Effector memory CD4-positive, alpha-beta T cell (primary cell): ENCODE measurements at places on chromosomes 2 and 18.

DNA sequence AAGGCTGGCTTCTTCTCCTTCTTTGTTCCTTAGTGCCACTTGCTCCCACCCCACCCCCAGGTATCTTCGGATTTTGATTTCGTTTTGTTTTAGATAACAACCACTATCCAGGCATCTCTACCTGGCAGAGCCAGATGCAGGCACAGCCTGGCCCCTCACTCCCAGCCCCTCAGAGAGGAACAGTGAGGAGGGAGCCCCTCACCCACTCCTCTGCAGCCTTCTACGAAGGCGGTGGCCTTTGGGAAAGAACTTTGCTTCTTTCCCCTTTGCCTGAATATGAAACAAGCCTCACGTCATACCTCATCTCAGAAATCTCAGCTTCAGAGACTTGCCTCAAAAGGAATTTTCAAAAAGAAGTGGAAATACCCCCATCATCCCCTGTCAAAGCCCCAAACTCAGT is 6.3 kb upstream of the CYP26B1 start:
- DNase-seq: no peak

GRCh38 chr2:180604077-180604476 is 376.3 kb upstream of the UBE2E3 start:
- DNase-seq: no peak

GRCh38 chr2:231191896-231192872 is 6.2 kb upstream of the ARMC9 start:
- no peak for DNase-seq

GRCh38 chr18:37563931-37564392 is 1.6 kb downstream of the CELF4 start:
- no peak for DNase-seq

- DNase-seq: no peak
Observed at GRCh38 chr2:134845719-134846118, 7.3 kb downstream of the ACMSD start.

DNA sequence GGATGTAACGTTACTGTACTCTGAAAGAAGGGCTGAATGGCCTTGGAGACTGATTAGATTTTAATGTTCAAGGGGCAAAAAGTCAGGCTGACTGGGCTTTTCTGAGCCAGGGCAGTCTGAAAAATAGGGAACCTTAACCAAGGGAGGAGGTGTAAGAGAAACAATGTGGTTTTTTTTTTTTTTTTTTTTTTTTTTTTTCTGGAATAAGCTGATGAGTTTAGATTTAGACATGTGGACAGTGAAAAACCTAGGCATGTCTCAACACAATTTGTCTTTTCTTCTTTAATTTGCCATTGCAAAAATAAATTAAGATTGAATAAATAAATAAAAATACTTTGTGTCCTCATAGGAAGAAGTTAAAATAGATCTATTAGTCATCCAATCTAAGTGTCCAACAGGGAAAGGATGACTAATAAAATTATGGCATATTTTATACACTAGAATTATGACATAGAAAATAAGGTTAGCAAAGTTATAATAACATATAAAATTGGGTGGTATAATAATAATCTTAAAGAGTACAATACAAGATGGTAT is 237.6 kb upstream of the TRIB2 start:
- DNase-seq: no peak

- no peak for DNase-seq
Observed at GRCh38 chr2:195721042-195721441, 64.0 kb downstream of the SLC39A10 start.

GRCh38 chr2:237581751-237582746 is 8.5 kb downstream of the RAB17 start:
- peak; percentile 4 for DNase-seq

DNA sequence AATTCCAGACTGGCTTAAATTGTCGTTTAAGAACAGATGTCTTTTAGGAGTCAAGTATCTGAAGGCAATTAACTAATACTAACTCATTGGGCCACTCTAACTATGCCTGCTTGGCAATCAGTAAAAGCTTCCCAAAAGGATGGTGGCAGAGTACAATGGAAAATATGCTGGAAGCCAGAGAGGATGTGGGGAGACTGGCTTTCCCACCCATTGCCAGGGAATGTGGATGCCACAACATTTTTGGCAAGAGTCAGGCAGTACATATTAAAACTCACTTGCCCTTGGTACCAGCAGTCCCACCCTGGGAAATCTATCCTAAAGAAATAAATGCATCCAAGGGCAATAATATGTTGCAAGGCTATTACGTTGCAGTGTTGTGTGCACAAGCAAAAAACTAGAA is 74.0 kb upstream of the FZD7 start:
- DNase-seq: no peak

DNA sequence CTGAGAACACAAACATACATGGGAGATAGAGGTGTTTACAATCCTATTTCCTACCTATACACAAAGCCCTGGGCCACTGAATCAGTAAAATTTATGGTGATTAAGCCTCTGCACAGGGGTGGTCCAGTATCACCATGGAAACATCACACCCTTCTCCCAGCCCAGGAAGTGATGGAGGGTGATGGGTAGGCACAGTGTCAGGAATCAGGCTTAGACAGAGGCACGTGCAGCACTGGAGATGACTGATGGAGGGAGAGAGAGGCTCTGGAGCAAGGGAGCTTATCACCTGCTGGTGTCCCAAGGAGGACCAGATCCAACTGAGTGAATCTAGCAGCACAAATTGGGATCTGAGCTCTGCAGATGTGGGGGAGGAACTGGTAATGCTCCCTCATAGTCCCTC is 117.2 kb downstream of the RPIA start:
- no peak for DNase-seq

DNA sequence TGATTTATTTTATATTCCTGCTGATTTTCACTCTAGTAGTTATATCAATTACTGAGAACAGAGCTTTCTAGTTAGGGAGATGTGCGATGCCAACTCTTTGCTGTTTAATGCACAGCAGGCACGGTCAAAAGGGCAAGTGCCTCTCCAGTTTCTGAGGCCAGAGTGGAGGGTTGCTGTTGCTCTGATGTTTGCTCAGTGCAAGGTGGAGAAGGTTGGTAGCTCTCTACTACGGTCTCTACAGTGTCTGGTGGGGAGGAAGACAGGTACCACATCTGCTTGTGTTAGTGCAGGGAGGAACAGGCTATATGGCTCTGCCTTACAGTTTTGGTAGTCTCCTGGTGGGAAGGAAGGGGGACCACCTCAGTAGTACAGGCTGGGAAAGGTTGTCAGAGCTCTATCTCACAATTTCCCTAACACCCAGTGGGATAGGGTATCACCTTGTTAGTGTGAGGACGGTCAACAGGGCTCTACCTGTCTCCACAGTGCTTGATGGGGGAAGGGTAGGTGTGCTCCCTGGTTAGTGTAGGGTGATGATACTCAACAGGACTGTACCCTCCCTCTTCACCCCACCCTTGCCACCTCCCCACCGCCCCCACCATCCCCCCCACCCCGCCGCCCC is 85.9 kb downstream of the FANCL start:
- DNase-seq: no peak

- DNase-seq: no peak
Observed at GRCh38 chr2:48412443-48413250, 117.3 kb upstream of the STON1 start.

DNA sequence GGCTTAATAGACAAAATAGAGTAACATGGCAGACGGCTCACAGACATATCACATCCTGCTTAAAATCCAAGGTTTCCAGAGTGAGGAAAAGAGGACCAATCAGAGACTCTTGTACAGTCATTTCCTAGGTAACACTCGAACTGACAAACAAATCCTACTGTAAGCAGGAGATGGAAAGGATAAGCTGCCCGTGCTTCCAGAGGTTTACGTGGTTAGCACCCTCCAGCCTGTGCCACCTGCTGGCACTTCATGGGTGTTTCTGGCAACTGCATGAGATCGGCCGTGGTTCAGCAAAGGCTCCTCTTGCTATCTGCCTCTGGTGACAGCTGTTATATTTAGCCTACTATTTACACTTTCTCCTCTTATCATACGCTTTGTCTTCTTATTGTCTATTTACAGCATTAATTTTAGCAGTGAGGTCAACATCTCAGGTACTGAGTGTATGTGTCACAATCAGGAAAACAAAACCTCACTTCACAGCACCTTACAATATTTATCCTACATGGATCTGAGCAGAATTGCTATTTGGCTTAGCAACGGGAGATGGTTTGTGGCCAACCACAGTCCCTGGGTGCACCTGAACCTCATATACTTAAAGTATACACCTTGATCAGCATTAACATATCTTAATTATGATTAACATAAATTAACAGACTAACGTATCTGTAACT is 226.9 kb downstream of the TMEM163 start:
- DNase-seq: no peak

- DNase-seq: no peak
Observed at GRCh38 chr2:96131152-96131812, 7.0 kb downstream of the ASTL start.

DNA sequence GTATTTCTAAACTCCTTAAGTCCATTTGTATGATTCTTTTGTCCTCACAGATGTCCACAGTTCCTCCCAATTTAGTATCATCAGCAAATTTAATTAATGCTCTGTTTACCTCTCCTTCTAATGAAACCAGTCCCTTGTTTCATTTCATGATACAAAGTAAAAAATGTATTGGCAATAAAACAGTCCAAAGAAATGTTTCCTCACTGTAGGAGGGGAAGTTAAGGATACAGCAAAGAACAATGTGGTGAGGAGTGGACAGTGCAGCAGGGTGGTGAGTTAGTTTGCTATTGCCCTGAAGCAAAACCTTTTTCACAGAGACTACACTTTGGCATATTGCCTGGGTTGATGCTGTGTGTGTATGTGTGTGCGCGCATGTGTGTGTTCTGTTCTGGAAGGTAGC is 401.5 kb downstream of the ARHGAP15 start:
- no peak for DNase-seq

DNA sequence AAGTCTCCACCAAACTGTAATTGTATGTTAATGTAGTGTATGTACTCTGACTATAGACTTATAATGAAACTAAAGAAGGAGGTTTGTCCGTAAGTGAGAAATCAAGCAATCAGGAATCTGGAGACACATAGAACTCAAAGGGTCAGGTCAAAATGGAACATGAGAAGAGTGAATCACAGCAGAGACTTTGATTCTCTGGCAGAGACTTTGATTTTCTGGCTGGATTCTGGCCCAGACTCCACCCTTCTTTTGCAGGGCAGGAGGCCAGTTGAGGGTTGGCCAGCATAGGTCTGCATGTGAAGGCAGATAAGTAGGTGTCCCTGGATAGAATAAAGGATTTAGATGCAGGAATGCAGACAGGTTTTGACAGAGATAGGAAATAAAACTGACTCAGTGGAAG is 11.0 kb upstream of the NCKAP5 start:
- no peak for DNase-seq

GRCh38 chr2:143955401-143956065 is 564.4 kb downstream of the ZEB2 start:
- no peak for DNase-seq

- DNase-seq: no peak
Observed at GRCh38 chr2:39127973-39128372, 7.1 kb upstream of the SOS1 start.

- DNase-seq: no peak
Observed at GRCh38 chr2:69674316-69674670, 30.8 kb upstream of the AAK1 start.

DNA sequence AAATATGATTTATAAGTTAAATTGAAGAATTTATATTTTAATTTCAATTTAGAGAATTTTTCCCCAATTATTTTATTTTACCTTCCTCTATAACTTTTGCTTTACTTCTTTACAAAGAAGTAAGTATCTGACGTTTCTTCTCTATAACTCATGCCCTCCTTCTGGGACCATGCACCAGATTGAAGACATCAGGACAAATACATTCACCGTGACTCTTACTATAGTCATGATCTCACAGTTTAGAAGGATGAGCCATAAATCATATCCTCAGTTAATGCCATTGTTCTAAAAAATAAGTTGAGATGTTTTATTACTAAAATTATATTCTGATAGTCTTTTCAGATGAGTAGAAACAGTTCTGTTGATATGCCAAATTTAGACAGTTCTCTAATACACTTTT is 279.3 kb downstream of the TMX3 start:
- DNase-seq: no peak

- DNase-seq: no peak
Observed at GRCh38 chr2:218418321-218418716, 604 bp upstream of the VIL1 start.

DNA sequence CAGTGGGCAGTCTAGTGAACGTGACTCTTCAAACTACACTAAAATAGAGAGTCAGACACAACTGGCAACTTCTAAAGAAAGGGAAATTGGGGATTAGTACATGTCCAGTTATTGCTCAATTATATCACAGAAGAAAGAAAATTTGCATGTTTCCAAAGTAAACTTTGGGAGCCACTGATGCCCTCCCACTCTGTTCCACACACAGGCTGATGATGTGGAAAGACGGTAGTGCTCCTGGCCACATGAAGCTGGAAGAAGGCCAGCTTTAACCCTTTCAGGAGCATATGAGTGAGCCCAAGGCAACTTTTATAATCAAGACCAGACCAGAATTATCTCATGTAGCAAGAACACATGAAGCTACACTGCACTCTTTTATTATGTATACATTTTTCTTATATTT is 141.0 kb downstream of the NR4A2 start:
- no peak for DNase-seq

- DNase-seq: no peak
Observed at GRCh38 chr2:69781321-69782248, 39.7 kb downstream of the ANXA4 start.

DNA sequence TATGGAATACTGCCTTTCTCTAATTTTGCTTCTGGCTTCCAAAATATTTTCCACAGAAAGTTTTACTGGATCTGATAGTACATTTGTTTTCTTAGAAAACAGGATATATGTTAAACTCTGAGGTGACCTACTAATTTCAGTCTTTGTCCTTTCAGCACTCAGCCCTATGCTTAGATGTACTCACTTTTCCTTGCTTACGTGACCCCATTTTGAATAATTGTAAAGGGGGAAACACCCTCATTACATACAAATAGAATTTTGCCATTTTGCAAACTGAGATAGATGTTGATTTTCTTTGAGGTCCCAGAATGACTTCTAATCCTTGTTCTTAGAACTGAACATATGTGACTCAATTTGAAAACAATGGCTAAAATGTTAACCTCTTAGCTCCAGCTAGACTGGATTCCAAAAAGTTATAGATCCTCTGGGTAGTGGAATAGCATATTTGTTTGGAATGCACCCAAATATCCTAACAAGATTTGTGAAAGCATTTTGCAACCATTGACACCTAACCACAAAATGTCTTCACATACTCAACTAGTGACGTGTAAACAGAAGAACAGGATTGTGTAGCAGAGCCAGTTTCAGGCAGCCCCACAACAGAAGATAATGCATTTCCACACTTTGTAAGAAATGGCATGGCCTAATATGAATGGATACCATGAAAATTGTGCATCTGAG is 44.8 kb upstream of the EHBP1 start:
- no peak for DNase-seq

- no peak for DNase-seq
Observed at GRCh38 chr2:103232865-103233264, 471.0 kb downstream of the TMEM182 start.

DNA sequence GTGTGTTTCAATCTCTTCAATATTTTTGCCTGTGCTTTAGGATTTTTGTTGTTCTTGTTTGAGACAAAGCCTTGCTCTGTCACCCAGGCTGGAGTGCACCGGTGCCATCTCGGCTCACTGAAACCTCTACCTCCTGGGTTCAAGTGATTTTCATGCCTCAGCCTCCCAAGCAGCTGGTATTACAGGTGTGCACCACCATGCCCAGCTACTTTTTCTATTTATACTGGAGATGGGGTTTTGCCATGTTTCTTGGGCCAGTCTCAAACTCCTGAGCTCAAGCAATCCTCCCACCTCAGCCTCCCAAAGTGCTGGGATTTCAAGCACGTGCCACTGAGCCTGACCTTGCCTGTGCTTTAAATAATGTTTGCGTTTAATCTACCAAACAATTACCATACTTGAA is 43.1 kb upstream of the DOK6 start:
- DNase-seq: no peak
